Activated T-cell treated with anti-CD3 and anti-CD28 coated beads for 48 hours (primary cell): ENCODE measurements at places on chromosomes 1 and 21.
A peak's percentile ranks its signal among the peaks of the same experiment; 100 is the strongest.

DNA sequence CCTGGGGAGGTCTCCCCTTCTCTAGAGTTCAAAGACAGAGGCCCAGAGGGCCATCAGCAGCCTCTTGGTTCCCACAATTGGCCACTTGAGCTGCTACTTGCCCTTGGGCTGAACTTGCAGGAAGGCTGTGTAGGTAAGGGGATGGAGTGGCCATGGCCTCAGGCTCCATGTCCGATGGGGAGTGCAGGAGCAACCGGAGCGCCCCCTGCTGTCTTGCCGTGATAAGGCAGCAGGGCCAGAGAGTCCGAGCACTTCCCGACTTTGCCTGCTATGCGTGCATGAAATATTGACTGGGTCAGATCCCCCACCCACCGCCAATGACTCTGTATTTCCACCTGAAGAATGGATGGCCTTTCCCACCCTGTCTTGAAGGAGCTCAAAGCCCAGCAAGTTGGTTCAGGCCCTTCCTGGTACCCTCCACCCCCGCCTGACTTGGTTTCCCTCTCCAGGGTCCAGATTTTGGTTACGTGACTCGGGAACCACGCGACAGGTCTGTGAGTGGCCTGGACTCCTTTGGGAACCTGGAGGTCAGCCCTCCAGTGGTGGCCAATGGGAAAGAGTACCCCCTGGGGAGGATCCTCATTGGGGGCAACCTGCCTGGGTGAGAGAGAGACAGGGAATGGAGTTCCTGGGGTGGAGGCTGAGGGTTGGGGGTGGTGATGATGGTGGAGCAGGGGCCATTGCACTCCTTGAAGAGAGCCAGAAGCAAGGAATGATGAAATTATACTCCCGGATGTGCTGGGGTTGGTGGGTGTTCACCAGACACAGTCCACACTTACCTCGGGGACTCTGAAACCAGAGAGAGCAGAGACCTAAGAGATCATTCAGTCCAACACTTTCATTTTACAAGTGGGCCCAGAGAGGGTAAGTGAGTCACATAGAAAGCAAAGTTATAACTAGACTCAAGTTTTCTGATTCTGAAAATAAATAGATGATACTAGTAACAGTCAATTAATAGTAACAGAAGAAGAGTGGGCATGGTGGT, 25.6 kb downstream of the PADI3 start:
- DNase-seq, result peak; percentile 34

DNA sequence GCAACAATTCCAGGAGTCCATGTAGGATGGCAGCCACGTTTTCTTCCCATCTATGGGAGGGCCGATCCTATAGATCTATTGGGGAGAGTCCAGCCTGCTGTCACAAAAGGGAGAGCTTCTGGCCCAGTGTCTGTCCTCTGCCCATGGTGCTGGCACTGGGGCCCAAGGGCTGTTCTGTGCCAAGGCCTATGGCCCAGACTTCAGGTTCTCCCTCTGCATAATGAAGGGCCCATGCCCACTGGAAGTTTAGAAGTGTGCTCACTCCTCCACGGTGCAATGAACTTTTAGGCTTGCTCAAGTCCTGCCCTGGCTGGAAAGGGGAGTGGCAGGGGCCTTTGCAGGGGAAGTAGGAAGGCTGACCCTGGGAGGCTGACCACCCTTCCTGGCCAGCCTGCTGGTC, 44.1 kb upstream of the ATP2B4 start:
- DNase-seq, result no peak

DNA sequence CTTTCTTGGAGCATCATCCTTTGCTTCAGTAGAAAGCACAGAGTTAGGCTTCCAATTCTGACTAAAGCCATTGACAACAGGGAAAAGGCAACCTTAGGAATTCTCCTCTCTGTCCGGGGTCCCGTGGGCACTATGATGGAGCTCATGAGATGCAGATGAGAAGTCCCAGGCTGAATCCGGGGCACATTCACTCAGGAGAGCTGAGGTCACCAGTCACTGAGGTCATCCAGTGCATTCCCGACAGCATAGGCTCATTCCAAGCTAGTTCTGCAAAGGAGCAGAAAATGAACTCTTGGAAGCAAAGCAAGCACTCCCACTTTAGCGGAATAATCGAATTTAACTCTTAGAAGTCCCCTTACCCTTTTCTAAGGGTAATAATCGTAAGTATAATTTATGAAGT, 6.8 kb downstream of the CR1 start:
- no peak for DNase-seq

- DNase-seq, result no peak
These were observed 333.6 kb downstream of the NPHP4 start for GRCh38 chr1:5658340-5659316.

DNA sequence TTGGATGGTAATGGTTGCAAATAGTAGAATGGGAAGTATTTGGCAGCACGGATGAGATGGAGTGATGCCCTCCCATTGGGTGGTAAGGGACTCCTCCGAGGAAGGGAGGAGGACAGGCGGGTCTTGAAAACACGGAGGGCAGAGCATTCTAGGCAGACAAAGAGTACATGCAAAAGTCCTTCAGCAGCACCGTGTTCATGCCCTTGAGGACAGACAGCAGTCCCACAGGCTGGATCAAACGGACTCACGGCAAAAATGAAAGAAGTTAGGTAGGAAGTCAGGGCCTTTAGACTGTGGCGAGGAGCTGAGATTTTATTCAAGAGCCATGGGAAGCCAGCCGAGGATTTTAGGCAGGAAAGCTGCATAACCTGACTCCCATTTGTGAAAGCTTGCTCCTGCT, 253.9 kb downstream of the RHOU start:
- no peak for DNase-seq

DNA sequence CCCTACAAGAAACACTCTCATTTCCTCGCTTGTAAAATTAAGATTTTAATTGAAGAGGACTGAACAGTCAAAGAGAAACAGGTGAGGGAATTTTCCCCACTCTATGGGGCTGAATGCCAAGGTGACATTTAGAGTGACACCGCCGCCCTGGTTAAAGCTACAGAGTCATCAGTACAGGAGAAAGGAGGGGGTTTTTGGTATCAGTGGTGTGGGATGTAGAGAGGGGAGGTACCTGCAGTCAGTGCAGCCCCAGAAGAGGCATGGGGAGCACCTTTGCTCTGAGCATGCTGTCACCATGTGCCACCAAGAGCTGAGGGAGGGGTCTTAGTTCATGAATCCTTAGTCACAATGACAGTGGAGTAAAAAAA, 2.8 kb downstream of the DIRAS3 start:
- no peak for DNase-seq

DNA sequence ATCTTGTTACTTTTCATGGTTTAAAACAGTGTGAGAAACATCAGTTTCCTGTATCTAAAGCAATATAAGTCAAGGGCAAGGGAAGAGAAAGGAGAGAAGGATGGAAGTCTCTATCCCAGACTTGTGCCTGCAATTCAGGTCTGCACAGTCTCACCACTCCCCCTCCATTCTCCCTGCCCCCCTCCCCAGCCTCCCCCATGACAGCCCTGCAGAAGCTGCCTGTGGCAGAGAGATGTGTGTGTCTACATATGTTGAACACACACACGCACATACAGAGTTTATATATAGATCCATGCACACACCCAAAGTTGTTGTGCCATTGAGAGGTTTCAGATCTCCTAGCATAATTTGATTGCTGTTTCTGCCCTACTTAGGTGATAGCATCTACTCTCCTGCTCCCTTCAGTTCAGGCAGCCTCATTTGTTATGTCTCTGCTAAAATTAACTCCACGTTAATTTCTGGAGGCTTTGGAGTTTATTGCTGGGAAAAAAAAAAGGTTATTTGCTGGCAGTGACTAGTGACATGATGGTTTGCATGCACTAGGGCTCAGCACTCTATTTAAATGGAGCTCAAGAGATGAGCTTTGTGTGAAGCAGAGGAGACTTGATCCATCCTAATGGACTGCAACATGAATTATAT, 124.9 kb upstream of the SMYD2 start:
- DNase-seq, result no peak

DNA sequence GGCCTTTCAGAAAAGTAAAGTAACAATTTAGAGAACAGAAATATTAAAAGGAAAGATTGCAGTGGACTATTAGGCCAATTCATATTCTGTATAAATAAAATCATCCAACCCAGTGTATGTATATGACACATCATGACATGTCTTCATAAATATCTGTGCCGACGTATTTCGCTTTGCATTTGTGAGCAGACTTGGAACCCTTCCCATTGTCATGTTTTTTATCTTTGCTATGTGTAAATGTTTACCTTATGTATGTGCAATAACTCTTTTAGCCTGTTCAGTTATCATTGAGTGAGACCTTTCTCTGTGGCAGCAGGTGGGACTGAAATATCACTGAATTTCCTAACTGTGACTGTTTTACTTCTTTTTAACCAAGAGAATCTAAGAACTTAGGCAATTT, 58.0 kb upstream of the FAM3B start:
- DNase-seq, result no peak

DNA sequence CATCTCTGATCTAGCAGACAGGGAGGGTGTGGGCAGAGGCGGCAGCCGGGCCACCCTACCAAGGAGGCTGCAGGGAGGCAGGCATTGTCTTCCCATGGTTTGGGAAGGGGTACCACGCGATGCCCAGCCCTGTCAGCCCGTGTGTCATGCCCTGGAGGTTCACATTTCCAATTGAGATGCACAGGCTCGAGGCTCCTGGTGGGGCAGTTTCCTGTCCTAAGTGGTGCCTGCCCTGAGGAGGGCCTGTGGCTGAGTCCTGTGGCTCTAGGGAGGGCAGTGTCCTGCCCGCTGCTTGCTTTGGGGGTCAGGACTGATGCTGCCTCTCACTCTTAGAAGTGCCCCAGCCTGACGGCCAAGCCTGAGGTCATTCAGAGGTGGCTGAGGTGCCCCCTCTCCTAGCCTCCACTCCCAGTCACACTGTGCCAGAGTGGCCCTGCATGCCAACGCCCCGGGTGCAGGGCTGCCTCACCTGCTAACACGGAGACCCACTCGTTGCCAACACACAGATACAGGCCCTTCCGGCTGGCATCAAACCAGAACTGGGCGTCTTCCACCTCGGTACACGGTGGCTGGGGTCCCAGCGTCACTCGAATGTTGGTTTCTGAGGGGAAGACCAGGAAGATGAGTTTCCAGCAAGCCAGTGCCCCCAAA, 11.9 kb downstream of the KRTAP10-1 start:
- no peak for DNase-seq

GRCh38 chr21:40141621-40142020, 274.4 kb downstream of the PCP4 start:
- DNase-seq, result no peak

- DNase-seq, result no peak
These were observed 842 bp upstream of the SPRR2A start for GRCh38 chr1:153058154-153058553.

GRCh38 chr1:234477386-234478151, 1.4 kb downstream of the TARBP1 start:
- no peak for DNase-seq

GRCh38 chr1:221987860-221988520, 246.1 kb upstream of the DUSP10 start:
- DNase-seq, result no peak

DNA sequence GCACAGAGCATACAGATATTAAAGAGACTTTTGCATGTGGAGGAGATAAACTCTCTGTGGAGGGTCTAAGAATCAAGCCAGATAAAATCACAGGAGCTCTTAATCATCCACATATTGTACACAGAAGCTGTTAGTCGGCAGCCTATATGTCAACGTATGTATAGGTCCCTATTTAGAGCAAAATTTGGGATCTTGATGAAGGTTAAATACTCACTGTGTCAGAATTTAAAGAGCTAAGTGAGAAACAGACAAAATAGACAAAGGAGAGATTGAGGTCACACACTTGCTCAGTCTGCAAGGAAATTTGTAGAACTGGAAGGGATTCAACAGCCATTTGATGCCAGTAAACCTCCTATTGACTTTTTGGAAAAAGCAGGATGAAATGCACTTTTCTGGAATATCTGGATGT, 4.1 kb upstream of the IRF2BP2 start:
- DNase-seq, result no peak
